ENCODE measurements at places on chromosomes 4 and X. TPM values are rescaled to one million over a fixed set of nuclear protein-coding genes. Genes with fewer than 3 reads are reported as not detected.

C4orf54 gene
- 0.15 TPM for polyA plus RNA-seq

KLHL15 gene
- 4.5 TPM for polyA plus RNA-seq

TMPRSS11A gene
- polyA plus RNA-seq = 17.5 TPM

FREM3 gene
- not detected for polyA plus RNA-seq

FGB gene
- 0.31 TPM for polyA plus RNA-seq

GSX2 gene
- not detected for polyA plus RNA-seq

AFM gene
- not detected for polyA plus RNA-seq

GUCY1A1 gene
- polyA plus RNA-seq = 4.1 TPM

TEC gene
- polyA plus RNA-seq = 2.0 TPM

TBX22 gene
- not detected for polyA plus RNA-seq

MSX1 gene
- 0.85 TPM for polyA plus RNA-seq

LRIT3 gene
- polyA plus RNA-seq = 0.13 TPM

CORIN gene
- polyA plus RNA-seq = 0.31 TPM

RHOH gene
- polyA plus RNA-seq = 5.4 TPM

IL2 gene
- polyA plus RNA-seq = not detected

TEX13B gene
- polyA plus RNA-seq = not detected

LRP2BP gene
- 0.31 TPM for polyA plus RNA-seq

TECRL gene
- 0.12 TPM for polyA plus RNA-seq

TMEM154 gene
- polyA plus RNA-seq = 3.8 TPM

KLHL8 gene
- 2.1 TPM for polyA plus RNA-seq

RLIM gene
- polyA plus RNA-seq = 4.9 TPM

GABRB1 gene
- polyA plus RNA-seq = not detected

CT45A1 gene
- polyA plus RNA-seq = not detected

RTL5 gene
- polyA plus RNA-seq = 1.2 TPM

LUZP4 gene
- polyA plus RNA-seq = not detected

XPNPEP2 gene
- polyA plus RNA-seq = 1.2 TPM

C1QTNF7 gene
- 0.68 TPM for polyA plus RNA-seq

CC2D2A gene
- polyA plus RNA-seq = 12.7 TPM

MAGEA2 gene
- not detected for polyA plus RNA-seq

GDPD2 gene
- polyA plus RNA-seq = not detected

MAGEA2B gene
- not detected for polyA plus RNA-seq

HPF1 gene
- 22.8 TPM for polyA plus RNA-seq

HDX gene
- polyA plus RNA-seq = 0.19 TPM

BMPR1B gene
- polyA plus RNA-seq = 1.5 TPM

MEPE gene
- not detected for polyA plus RNA-seq

GC gene
- polyA plus RNA-seq = 12.2 TPM

ADH1B gene
- 198 TPM for polyA plus RNA-seq

FAM241A gene
- 1.7 TPM for polyA plus RNA-seq

CTAG1B gene
- not detected for polyA plus RNA-seq

N4BP2 gene
- polyA plus RNA-seq = 2.0 TPM

REELD1 gene
- polyA plus RNA-seq = not detected

CFAP99 gene
- not detected for polyA plus RNA-seq

TMEM156 gene
- 1.8 TPM for polyA plus RNA-seq

H2AZ1 gene
- 222 TPM for polyA plus RNA-seq

Measured in stomach (tissue), 19 donors.